ENCODE measurements at places on chromosomes 5 and 9.
A peak's percentile ranks its signal among the peaks of the same experiment; 100 is the strongest.

DNA sequence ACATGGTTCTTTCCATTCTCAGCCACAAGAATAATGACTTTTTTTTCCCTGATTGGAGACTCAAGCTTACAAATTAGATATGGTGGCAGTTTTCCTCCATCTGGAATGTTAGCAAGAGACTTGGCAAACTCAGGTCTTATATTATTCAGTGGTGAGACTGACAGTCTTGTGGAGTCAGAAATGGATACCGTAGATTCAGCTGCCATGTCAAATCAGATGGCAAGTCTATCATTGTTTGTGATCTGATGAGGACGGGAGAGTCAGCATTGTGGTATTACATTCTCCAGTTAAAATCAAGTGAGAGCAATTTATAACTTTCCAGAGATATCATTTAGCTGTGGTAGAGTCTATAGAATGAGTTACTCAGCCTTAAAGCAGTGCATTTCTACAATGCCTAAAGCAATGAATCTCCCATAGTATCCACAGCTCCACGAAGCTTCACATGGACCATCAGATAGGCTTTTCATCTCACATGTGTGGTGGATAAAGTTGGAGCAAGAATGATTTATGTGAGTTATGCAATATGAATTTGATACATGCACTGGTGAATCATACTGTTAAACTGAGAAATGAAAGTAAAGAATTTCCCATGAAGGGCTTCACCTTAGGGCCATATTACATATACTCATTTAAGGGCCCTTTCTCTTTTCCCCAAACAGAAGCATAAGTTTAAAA, 430.6 kb downstream of the ZNF608 start:
- no peak for DNase-seq

DNA sequence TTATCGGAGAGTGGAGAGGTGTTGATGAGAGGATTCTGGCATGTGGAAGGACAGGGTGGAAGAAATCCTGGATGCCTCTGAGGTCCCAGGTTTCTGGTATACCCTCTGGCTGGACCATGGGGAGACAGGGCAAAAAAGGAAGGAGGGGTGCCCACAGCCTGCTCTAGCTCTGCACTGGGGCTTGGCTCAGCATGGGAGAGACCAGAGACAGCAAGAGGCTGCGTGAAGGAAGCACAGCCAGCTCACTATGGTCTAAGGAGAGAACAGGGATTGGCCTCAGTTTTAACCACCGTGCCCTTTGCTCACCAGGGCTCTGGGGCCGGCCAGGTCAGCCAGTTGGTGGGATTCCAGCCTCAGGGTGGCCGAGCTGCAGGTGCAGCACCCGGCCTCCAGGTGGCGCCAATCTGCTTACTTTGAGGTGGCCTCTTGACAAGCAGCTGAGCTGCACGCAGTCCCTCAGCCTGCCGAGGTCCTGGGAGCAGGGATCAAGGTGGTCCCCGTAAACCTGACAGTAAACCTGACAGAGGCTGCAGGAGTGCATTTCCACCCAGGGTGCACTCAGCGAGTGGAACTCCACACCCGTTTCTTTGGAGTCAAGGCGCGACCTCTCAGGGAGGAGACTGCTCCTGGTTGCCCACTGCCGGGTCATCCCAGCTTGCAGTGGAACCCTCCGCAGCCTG, 25.0 kb upstream of the SPTLC1 start:
- peak; percentile 44 for DNase-seq

GRCh38 chr9:131407717-131408195, 13.9 kb downstream of the PRRC2B start:
- peak; percentile 16 for DNase-seq

DNA sequence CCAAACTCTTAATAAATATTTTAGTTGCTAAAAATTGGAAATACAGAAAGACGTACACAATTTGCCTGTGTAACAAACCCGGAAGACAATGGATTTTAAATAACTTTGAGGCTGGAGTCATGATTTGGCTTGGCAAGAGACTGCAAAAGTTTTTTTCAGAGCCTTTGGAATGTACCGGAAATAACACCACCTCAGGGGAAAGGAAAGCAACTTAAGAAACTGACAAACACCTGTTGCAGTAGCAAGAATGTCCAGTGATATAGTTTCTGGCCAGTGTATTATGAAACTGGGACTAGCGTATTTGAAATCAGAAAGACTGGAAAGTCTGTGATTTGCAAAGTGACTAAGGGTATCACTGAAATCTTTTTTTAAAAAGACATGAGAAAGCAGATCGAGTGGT, 842 bp downstream of the MUSK start:
- no peak for DNase-seq

DNA sequence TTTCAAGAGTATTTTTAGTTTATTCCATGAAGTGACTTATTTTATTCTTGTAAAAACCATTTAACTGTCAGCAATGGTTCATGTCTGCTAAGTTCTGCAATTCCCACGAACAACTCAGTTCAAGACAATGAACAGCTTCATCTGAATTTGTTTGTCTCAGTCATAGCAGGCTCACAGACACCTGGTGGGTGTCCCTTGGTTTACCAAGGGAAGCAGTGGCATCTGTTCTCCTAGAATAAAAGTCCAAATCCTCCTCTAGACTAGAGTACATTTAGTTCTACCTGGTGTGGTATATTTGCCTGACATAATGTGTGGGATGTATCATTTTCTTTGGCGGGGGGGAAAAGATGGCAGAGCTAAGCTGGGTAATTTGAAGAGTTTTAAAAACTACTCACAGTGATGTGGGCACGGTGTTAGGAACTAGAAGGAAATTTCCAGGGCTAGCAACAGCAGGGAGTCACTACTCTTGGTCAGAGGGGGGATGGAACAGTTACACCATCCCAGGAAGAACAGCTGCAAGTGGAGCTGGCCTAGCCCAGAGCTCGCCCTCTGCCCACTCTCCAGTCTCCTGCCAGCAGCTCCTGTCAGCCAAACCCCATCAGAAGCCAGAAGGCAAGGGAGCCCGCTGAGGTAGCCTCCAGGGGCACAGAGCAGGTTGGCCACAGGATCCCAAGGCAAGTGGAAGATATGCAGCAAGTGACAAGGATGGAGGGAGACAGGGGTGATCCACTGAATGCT, 100.3 kb downstream of the PJA2 start:
- DNase-seq, result no peak

GRCh38 chr5:6554812-6555211, 78.0 kb downstream of the NSUN2 start:
- DNase-seq, result no peak

DNA sequence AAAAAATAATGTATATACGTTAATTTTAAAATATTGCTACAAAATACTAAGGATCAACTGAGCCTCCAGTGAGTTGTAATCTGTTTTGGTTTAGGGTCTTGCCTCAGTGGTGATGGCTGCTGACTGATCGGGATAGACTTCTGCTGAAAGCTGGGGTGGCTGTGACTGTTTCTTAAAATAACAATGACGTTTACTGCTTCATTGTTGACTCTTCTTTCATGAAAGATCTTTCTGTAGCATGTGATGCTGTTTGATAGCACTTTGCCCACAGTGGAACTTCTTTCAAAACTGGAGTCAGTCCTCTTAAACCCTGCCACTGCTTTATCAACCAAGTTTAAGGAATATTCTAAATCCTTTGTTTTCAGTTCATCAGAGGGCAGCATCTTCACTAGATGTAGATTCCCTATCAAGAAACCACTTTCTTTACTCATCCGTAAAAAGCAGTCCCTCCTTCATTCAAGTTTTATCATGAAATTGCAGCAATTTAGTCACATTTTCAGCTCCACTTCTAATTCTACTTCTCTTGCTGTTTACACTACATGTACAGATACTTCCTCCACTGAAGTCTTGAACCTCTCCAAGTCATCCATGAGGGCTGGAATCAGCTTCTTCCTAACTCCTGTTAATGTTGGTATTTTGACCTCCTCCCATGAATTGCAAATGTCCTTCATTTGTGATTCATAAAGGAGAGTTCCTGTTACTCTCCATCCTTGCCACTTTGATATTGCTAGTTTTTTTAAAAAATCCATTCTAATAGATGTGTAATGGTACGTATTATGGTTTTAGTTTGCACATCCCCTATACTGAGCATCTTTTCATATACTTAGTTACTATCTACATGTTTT, 41.5 kb upstream of the PTPDC1 start:
- no peak for DNase-seq

DNA sequence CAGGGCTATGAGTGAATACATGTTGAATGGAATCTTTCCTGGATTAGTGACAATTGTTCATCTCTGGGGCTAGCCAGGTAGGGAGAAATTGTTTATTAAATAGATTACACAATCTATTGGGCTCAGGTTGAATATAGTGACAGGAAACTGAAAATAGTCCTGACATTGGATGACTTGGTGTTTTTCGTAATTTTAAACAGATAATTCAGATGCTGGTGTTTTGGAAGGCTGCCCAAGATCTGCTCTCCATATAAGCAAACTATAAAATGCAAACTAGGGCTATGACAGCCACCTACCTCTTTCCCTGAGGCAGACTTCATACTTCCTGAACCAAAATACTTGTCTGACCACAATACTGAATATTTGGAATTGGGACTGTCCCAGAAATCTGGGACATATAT, 99.1 kb downstream of the ENC1 start:
- DNase-seq, result no peak

DNA sequence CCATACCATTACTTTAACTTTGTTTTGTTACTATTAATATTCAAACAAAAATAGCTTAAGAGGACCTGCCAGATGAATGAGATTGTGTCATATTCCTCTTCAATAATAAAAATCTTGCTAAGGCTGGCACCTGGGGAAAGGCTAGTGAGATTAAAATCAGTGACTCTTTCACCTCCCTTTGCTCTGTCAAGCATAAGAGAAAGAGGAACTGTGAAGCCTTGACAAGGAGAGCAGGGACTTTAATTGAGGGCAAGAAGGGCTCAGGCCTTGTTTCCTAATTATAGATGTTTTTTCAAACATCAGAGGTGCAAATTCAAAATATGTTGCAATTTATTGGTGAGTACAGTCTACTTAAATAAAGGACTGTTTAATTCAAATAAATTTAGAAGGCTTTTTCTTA, 91.7 kb downstream of the SPATA31D1 start:
- DNase-seq, result no peak

DNA sequence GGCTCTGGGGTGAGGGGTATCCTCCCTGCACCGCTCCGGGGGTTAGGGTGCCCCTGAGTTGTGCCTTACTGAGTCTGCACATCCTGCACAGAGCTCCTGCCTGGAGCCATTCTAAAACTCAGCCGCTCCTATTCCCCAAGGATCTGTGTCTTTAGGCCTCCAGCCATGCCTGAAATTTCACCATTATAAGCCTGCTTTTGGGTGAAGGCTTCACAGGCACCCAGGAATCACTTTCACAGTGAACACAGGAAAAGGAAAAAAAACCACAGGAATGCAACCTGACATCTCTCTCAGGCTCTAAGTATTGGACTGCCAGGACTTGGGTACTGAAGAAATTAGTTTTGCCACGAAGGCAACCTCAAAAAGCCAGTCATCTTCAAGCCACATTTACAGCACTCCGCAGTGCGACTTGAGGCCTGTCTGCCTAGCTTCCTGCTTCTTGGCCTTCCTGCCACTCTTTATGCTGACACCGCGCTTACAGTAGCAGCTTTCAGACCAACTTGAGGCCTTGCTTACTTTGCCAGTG, 30.9 kb downstream of the GALNT10 start:
- DNase-seq, result no peak

- no peak for DNase-seq
These were observed 232.0 kb downstream of the RFK start for GRCh38 chr9:76162086-76162730.

- DNase-seq, result no peak
These were observed 96.3 kb downstream of the CD180 start for GRCh38 chr5:67100301-67100700.

GRCh38 chr9:110797611-110798010, 129.0 kb downstream of the MUSK start:
- DNase-seq, result no peak

GRCh38 chr5:95060098-95060497, 224.8 kb downstream of the MCTP1 start:
- DNase-seq, result no peak

DNA sequence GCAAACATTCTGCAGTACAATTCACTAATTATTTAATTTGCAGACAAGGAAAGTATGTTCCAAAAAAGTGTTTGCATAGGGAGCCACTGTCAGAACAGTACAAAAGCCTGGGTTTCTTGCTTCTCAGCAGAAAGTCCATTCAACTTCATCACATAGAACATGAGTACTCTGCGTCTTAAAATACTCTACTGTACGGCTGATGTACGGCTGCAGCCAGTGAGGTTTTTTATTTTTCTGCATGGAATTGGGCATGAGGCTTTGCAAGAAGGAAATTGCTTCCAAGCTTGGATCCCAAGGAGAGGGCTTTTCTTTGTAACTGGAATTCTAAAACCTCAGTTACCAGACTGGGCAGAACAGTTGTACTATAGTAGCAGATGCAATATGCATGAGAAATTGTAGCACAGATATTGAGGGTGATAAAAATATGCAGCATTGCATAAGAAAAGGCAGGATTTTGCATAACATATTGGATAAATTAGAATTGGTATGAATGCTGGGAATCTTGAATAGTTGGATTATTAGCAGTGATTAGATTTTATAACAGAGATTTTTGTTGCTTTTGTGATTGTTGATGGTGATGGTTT, 178.1 kb upstream of the CDH9 start:
- no peak for DNase-seq

DNA sequence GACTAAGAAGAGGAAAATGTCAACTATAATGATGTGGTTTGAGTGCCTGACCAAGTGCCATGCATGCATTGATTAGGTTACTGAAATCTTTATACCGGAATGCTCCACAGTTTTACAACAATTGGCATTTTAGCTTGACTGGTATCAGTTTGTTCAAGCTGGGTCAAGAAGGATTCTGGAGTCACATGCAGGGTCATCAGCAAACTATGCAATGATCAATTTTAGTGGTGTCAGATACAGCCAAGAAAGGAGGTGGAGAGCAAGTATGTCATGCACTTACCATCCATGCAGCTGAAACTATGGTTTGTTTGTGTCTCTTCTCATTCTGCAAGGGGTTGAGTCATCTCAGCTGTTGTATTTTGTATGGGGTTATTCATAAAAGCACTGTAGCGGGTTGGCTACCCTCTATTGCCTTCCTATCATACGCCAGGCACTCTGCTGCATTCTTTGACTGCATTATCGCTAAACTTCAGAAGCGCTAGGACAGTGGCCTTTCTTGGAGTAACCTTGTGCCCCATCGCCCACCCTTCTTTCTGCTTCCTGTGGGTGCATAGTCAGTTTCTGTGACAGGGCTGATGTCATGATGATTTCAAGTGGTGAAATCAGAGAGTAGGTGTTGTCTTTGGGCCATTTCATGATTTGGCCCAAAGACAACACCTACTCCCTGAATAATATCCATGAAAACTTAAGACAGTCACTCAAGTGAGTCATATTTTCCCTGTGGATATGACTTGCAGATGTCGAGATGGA, 145.4 kb downstream of the MTX3 start:
- no peak for DNase-seq

- DNase-seq, result no peak
These were observed 469.5 kb downstream of the MAN2A1 start for GRCh38 chr5:110159202-110159601.

- DNase-seq, result no peak
These were observed 51.9 kb upstream of the TTC23L start for GRCh38 chr5:34787035-34787434.

All from stimulated activated CD8-positive, alpha-beta memory T cell treated with anti-CD3 and anti-CD28 coated beads, Interleukin-15, amount 100 ng/mL, for 1 hour (primary cell).